ENCODE measurements at places on chromosomes 5 and 9.

DNA sequence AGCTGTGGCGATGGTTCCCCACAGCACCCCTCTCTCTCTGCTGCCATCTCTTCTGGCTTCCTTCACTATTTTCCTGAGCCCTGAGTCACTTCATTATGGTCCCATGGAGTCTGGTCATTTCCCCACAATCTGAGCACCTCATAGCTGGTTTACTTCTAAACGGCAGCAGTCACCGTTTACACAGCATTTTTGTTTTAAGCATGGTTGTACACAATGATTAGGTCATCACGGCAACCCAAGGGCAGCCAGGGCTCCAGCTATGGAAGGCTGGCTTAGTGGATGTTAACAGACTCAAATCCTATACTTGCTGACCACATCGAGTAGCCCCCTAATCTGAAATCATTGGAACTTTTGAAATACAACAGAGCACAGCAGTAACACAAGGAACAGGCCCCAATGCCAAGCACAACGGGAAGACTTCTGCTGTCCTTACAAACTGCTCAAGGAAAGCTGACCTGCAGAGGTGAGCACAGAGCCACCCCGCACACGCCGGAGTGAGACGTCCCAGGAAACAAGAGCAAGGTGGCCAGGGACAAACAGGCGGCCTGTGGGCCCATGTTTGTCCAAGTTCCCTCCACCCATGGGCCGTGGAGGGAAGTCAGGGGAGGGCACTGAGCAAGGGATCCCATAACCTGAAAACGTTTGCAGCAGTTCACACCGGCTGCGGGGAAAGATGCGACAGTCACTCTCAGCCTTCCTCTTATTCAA lies 22.9 kb downstream of the CAMSAP1 start:
- DNase-seq = no peak

DNA sequence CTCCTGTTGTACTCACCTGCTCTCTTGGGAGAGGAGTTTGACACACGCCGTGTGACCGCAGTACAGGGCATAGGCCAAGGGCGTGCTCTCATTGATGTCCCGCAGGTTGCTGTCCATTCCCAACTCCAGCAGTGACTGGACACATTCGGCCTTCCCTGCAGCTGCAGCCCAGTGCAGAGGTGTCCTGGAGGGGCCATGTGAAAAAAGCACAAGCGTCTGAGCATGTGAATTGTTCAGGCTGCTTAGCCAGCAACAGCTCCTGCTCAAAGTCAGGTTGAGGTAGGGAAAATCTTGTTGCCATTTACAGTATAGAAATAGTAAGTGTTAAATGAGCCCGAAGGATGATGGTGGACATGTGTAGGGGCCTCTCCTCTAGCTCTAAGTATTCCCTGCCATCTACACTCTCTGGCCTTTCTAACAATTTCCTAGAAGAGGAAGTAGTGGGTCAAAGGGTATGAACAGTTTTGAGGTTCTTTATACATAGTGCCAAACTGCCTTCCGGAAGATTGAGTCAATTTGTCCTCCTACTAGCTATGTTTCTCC lies 116.5 kb downstream of the ANKRD55 start:
- DNase-seq = no peak

- no peak for DNase-seq
Measured at GRCh38 chr5:160450164-160450932, 28.7 kb downstream of the PTTG1 start.

GRCh38 chr5:61440596-61440995 lies 108.5 kb downstream of the ZSWIM6 start:
- DNase-seq = no peak

- DNase-seq = no peak
Measured at GRCh38 chr5:16064135-16064893, 115.3 kb downstream of the MARCHF11 start.

DNA sequence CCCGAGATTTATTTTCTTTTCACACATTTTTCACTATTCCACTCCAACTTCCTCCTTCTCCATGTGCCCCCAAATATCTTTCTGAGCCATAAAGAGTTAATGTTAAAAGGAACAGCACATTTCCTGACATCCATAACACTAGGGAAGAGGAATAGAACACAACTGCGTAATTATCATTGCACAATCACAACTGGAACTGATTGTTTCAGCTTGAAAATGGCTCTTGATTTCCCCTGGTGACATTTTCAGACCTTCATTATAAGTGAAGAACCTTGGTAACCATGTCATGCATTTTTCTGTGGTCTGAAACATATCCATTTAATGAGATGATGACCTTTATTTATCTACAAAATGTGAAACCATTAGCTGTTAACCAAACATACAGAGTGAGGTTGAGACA lies 82.4 kb downstream of the PCSK1 start:
- no peak for DNase-seq

GRCh38 chr9:109475526-109475925 lies 22.6 kb downstream of the PTPN3 start:
- DNase-seq = no peak

- no peak for DNase-seq
Measured at GRCh38 chr9:137163365-137163715, 6.5 kb downstream of the LRRC26 start.
